IMR-90 (cell line): ENCODE measurements at places on chromosomes 1 and 21.

- no peak for DNase-seq
Measured at GRCh38 chr1:228884196-228884595, 148.9 kb downstream of the RHOU start.

DNA sequence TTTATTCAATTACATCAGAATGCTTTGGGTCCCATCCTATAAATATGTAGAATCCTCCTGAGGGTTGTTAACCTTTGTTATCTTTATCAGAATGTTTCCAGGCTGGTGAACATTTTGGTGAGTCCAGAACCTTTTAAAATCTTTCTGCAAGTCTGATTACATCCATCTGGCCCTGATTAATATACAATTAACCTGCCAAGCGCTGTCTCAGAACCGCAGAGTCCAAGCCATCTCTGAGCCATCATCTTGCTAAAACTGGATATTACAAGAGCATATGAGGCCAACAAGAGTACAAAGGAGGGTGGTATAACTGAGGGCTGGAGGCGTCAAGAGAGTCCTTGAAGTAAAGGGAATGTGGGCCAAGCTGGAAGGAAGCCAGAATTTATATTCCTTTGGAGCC is 88.6 kb upstream of the ZC3H11B start:
- DNase-seq: no peak

GRCh38 chr1:232904566-232904965 is 45.8 kb upstream of the NTPCR start:
- peak; percentile 89 for DNase-seq

DNA sequence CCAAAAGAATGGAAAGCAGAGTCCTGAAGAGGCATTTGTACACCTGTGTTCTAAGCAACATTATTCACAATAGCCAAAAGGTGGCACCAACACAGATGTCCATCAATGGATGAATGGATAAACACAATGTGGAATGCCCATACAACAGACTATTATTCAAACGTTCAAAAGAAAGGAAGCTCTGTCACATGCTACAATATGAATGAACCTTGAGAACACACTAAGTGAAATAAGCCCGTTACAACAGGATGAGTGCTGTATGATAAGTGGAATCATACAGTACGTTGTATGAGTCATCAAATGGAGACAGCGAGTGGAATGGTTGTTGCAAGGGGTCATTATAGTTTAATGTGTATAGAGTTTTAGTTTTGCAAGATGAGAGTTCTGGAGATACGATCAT is 80.1 kb downstream of the SH3BGR start:
- DNase-seq: no peak

DNA sequence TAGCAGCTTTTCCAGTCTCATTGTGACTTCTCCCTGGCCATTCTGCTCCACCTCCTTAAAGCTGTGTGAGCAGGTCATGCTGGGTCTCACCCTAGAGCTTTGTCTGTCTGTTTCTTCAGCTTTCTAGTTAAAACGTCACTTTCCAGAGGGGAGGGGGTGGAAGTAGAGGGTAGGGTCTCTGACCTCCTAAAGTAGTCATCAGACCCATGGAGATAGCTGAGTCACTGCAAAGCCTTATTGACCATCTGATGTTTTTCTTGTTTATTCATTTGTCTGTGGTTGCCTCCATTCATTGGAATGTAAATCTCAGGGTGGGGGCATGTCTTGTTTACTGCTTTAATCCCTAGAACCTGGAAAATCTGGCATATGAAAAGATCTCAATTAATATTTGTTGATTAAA is 52.7 kb downstream of the ELF3 start:
- peak; percentile 39 for DNase-seq

- DNase-seq: peak; percentile 62
Measured at GRCh38 chr1:27773826-27774445, 917 bp downstream of the STX12 start.

DNA sequence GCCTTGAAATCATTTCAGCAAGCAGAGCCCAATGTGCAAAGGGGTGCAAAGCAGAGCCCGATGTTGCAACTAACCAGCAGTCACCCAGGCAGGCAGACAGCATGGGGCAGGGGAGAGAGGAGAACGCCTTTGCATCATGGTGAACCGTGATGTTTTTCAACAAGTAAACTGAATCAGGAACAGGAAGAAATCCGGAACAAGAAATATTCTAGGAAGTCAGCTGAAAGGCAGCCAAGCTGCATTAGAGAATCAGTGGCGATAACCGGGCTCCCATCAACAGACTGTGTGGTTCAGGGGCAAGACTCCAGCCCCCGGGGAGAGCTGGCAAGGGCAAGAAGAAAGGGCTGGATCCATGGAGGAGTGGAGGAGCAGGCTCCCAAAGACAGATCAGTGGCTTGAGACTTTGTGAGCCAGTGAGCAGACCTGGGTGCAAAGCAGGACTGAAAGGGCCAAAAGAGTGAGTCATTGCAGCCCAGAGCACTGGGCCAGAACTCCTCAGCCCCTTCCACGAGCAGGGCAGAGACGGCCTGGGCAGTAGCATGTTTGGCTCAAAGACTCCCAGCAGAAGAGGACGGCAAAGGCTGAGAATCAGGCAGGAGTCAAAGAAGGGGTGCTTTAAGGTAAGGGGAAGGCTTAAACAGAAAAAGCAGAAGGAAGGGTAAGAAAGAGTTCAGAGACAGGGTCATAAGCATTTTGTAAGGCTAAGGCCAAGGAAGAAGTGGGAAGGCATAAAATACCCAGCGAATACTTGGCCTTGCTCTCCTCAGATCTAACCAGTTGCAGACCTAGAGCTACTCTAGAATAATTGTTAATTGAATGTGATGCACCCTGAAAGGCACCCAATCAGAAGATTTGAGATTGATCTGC is 155.0 kb downstream of the SETD4 start:
- DNase-seq: no peak
